ENCODE measurements at places on chromosomes 6 and 20.

- peaks cover 1% of the 10 kb centered on the region for H3K36me3 ChIP-seq
- H3K27me3 ChIP-seq: no peaks in the 10 kb centered on the region
- peak overlapping the region; percentile 90 for H3K27ac ChIP-seq
- H3K4me3 ChIP-seq: peak overlapping the region; percentile 87
- DNase-seq: no peak
These were observed 437 bp upstream of the CDKAL1 start for GRCh38 chr6:20533746-20534294.

GRCh38 chr6:154341336-154341735 lies 15.3 kb downstream of the IPCEF1 start:
- H3K36me3 ChIP-seq: no peaks in the 10 kb centered on the region
- H3K4me1 ChIP-seq: peaks cover 6% of the 10 kb centered on the region
- H3K4me3 ChIP-seq: no peak overlapping the region

DNA sequence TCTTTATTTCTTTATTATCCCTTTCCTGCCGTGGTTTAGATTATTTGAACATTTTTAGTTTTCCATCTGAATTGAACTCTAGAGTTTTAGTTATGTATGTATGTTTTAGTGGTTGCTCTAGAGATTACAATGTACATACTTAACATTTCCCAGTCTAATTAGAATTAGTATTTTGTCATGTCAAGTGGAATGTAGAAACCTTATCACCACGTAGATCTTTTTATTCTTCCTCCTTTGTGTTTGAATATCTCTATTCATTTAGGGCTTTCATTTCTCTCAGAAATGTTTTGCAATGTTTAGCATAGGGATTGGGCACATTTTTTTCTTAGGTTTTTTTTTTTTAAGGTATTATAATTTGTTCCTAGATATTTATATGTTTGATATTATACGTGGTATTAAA lies 73.1 kb upstream of the EZR start:
- no peaks in the 10 kb centered on the region for H3K27me3 ChIP-seq
- H3K27ac ChIP-seq: no peak overlapping the region
- H3K36me3 ChIP-seq: no peaks in the 10 kb centered on the region
- no peak for DNase-seq
- peaks cover 16% of the 10 kb centered on the region for H3K4me1 ChIP-seq

GRCh38 chr6:10771371-10771894 lies 23.8 kb downstream of the TMEM14B start:
- DNase-seq: no peak
- H3K36me3 ChIP-seq: peaks cover 1% of the 10 kb centered on the region
- no peaks in the 10 kb centered on the region for H3K4me1 ChIP-seq
- no peak overlapping the region for H3K27ac ChIP-seq

DNA sequence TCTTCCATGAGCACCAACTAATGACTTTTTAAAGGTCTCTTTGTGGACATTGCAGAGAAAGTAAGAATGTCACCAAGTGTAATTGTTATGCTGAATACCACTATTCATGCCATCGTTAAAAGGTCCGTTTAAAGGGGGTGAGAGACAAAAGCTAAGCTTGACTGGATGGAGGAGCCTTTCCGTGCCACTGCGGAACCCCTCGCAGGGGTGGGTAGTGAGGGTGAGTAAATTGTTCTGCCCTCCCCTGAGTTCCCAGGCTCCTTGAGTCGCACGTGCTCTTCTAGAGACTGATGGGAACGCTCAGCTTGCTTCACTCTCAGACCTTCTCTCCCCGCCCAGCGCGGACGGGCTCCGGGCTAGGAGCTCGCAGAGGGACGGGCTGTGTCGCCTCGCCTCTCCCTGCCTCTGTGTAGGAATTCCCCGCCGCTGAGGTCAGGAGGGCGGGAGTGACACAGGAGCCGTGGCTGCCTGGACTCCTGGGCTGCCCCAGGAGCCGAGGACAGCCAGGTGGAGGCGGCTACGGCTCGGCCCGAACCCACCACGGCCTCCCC lies 314.8 kb upstream of the QKI start:
- no peaks in the 10 kb centered on the region for H3K27me3 ChIP-seq
- H3K27ac ChIP-seq: no peak overlapping the region
- no peak for DNase-seq
- H3K4me1 ChIP-seq: no peaks in the 10 kb centered on the region

- no peak overlapping the region for H3K4me3 ChIP-seq
- H3K27ac ChIP-seq: no peak overlapping the region
- H3K27me3 ChIP-seq: no peaks in the 10 kb centered on the region
- DNase-seq: no peak
- H3K4me1 ChIP-seq: no peaks in the 10 kb centered on the region
These were observed 838.4 kb downstream of the QKI start for GRCh38 chr6:164252948-164253347.

DNA sequence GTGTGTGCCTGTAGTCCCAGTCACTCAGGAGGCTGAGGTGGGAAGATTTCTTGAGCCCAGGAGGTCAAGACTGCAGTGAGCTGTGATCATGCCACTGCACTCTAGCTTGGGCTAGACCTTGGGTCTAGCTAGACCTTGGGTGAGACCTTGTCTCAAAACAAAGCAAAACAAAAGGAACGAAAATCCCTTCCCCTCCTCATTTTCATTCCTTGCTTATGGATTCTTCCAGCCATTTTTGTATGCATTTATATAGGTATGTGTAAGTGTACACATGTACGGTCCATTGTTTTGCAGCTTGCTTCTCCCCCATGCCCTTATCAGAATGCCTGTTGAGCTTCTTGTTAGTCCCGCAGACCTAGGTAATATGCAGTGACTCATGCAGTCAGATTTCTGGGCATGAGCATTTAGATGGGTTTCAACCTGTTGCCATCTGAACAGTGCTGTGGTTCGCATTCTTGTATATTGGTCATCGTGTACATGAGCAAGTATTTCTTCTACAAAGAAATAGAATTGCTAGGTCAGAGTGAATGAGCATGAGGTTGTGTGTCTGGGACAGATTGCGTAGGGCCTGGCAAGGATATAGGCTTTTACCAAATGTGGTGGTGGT lies 73.2 kb downstream of the ATRN start:
- no peak for DNase-seq
- no peaks in the 10 kb centered on the region for H3K36me3 ChIP-seq
- H3K4me1 ChIP-seq: peaks cover 8% of the 10 kb centered on the region
- H3K27me3 ChIP-seq: no peaks in the 10 kb centered on the region

- H3K36me3 ChIP-seq: no peaks in the 10 kb centered on the region
- no peak overlapping the region for H3K27ac ChIP-seq
- H3K4me3 ChIP-seq: no peak overlapping the region
- no peak for DNase-seq
- H3K27me3 ChIP-seq: no peaks in the 10 kb centered on the region
These were observed 57.1 kb downstream of the OGFRL1 start for GRCh38 chr6:71345476-71346333.

GRCh38 chr20:53981130-53981529 lies 89.3 kb downstream of the BCAS1 start:
- H3K4me3 ChIP-seq: no peak overlapping the region
- H3K27me3 ChIP-seq: 0 out of 2 replicates have a peak, but pooled peaks cover 1% of the 10 kb centered on the region
- no peak overlapping the region for H3K27ac ChIP-seq
- H3K36me3 ChIP-seq: no peaks in the 10 kb centered on the region

- H3K4me1 ChIP-seq: no peaks in the 10 kb centered on the region
- H3K4me3 ChIP-seq: no peak overlapping the region
- H3K36me3 ChIP-seq: no peaks in the 10 kb centered on the region
These were observed 39.6 kb upstream of the GTSF1L start for GRCh38 chr20:43766385-43766784.

DNA sequence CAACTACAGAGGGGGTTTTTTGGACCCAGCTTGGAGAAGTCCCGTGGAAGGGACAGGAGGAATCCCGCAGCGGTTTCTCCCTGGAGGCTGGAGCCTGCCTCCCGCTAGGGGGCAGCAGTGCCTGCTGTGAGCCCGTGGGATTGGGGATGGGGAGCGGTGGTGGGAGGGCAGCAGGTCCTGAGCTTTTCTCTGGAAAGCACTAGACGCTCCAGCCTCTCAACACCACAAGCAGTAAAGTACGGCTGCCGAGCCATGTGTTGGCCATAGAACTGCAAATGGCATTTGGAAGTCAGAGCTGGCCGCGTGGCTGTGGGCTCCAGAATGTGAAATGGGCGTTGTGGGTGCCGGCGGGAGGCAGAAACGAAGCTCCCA lies 47.8 kb downstream of the GMPR start:
- no peak overlapping the region for H3K4me3 ChIP-seq
- peak; percentile 57 for DNase-seq
- no peaks in the 10 kb centered on the region for H3K4me1 ChIP-seq
- H3K36me3 ChIP-seq: no peaks in the 10 kb centered on the region

- no peaks in the 10 kb centered on the region for H3K36me3 ChIP-seq
- H3K4me3 ChIP-seq: peak within 1 kb of the TSS; percentile 48
- H3K27me3 ChIP-seq: peaks cover 1% of the 10 kb centered on the region
- H3K4me1 ChIP-seq: peaks cover 6% of the 10 kb centered on the region
- peak; percentile 63 for DNase-seq
These were observed at the start of gene EBF4 for GRCh38 chr20:2692036-2692885. Gene EBF4 (plus strand): TSS chr20:2692780. CDS start chr20:2693646, 866 bp downstream.

DNA sequence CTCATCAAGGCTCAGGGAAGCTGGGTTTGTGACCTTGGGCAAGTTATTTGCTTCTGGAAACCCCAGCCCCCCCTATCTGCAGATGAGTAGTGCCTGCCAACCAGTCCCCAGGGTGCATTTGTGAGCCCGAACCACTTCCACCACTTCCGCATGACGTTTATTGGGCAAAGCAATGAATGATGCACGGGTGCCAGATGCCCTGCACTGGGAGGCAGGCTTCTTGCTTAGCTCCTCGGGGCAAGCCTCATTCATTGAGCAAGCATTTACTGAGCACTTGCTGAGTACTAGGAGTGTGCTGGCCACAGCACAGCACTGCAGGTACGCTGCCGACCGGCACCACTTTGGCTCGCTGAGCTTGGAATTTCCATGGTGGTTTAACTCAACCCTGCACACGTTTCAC lies 60.2 kb downstream of the GNAS-AS1 start:
- no peaks in the 10 kb centered on the region for H3K36me3 ChIP-seq
- no peaks in the 10 kb centered on the region for H3K4me1 ChIP-seq
- H3K4me3 ChIP-seq: no peak overlapping the region
- peaks cover 4% of the 10 kb centered on the region for H3K27me3 ChIP-seq

GRCh38 chr20:49288250-49288751 lies 10.4 kb upstream of the ZNFX1 start:
- peak overlapping the region; percentile 79 for H3K27ac ChIP-seq
- peaks cover 64% of the 10 kb centered on the region for H3K4me1 ChIP-seq
- H3K4me3 ChIP-seq: no peak overlapping the region

GRCh38 chr20:25282034-25282781 lies 34.3 kb downstream of the PYGB start:
- H3K36me3 ChIP-seq: no peaks in the 10 kb centered on the region
- H3K4me1 ChIP-seq: no peaks in the 10 kb centered on the region
- peak; percentile 30 for DNase-seq
- H3K27me3 ChIP-seq: no peaks in the 10 kb centered on the region
- H3K27ac ChIP-seq: peak overlapping the region; percentile 16

DNA sequence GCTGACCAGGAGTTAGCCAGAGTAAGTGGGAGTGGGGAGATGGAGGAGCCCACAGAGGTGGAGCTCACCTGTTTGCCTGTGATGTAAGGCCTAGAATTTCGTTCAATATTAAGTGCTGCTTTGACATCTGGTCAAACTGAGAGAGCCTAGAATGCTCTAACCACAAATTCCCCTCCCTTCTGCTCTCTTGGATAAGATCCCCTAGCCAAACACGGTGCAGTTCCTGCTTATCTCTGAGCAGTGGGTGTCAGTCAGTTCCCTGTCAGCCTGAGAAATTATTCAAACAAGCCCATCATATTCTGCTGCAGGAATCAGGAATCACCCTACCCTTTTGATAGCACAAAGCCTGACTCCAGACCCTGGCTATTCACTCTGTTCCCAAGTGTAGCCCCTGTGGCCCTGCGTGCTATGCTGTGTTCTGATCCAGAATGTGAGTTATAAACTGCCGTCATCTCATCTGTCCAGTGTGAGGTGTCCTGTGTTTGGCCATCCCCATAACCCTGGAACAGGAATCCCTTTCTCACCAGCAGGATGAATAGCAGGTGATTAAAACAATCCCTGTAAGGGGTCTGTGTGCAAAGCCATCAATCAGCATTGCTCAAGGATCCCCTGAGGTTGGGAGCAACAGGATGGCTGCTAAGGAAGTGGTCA lies 31.8 kb upstream of the ZNF133 start:
- H3K36me3 ChIP-seq: no peaks in the 10 kb centered on the region
- no peak overlapping the region for H3K4me3 ChIP-seq
- H3K4me1 ChIP-seq: peaks cover 4% of the 10 kb centered on the region
- H3K27ac ChIP-seq: no peak overlapping the region
- H3K27me3 ChIP-seq: no peaks in the 10 kb centered on the region

GRCh38 chr6:11012976-11013720 lies 31.0 kb downstream of the ELOVL2 start:
- peak overlapping the region; percentile 11 for H3K27ac ChIP-seq
- H3K27me3 ChIP-seq: no peaks in the 10 kb centered on the region
- no peak for DNase-seq
- H3K4me3 ChIP-seq: no peak overlapping the region

GRCh38 chr20:48197066-48197465 lies 411.8 kb upstream of the SULF2 start:
- no peak overlapping the region for H3K27ac ChIP-seq
- no peaks in the 10 kb centered on the region for H3K27me3 ChIP-seq
- no peak overlapping the region for H3K4me3 ChIP-seq
- DNase-seq: no peak

- H3K27ac ChIP-seq: no peak overlapping the region
- H3K27me3 ChIP-seq: no peaks in the 10 kb centered on the region
- no peak for DNase-seq
- H3K4me1 ChIP-seq: no peaks in the 10 kb centered on the region
- H3K4me3 ChIP-seq: no peak overlapping the region
- H3K36me3 ChIP-seq: no peaks in the 10 kb centered on the region
These were observed 174.9 kb upstream of the C6orf118 start for GRCh38 chr6:165484178-165484889.

GRCh38 chr6:138406443-138406842 lies 2.4 kb downstream of the HEBP2 start:
- peaks cover 11% of the 10 kb centered on the region for H3K36me3 ChIP-seq
- no peak for DNase-seq
- H3K4me3 ChIP-seq: no peak overlapping the region
- no peaks in the 10 kb centered on the region for H3K27me3 ChIP-seq

DNA sequence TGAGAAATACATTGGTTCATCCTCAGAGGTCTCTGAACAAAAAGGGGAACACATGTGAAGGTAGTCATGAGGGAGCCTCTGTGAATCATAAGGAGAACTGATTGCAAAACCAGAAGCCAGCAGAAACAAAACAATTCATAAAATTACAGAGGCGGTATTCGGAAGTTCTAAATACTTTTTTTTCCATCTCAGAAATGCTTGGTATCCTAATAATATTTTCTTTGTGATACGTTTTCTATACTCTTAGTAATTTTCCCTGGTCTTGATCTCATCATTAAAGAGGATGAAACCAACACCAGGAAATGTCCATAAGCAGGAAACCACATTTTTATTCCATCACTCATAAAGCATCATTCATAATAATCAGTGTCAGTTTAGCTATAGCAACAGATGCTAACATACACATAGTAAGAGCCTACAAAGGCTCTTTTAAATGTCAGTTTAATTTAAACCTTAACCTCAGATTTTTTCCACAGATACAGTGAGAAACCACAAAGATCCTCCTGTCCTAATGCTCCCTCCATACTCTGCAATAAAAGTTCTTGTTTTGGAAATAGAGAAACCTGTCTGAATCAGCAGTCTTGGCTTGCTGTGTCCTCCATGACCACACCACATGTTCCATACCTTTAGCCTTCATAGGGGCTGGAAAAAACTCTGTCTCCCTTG lies 29.2 kb downstream of the SGK1 start:
- no peak overlapping the region for H3K4me3 ChIP-seq
- no peaks in the 10 kb centered on the region for H3K27me3 ChIP-seq
- H3K4me1 ChIP-seq: no peaks in the 10 kb centered on the region
- no peaks in the 10 kb centered on the region for H3K36me3 ChIP-seq

- no peak for DNase-seq
- no peaks in the 10 kb centered on the region for H3K27me3 ChIP-seq
- no peak overlapping the region for H3K4me3 ChIP-seq
- peak overlapping the region; percentile 32 for H3K27ac ChIP-seq
These were observed 7.9 kb downstream of the NQO2 start for GRCh38 chr6:3007571-3007970.

Data from Caco-2 (cell line).